ENCODE measurements at places on chromosomes 4 and X.

- DNase-seq: peak; percentile 1
Observed at GRCh38 chrX:118182025-118182424, 65.4 kb upstream of the KLHL13 start.

DNA sequence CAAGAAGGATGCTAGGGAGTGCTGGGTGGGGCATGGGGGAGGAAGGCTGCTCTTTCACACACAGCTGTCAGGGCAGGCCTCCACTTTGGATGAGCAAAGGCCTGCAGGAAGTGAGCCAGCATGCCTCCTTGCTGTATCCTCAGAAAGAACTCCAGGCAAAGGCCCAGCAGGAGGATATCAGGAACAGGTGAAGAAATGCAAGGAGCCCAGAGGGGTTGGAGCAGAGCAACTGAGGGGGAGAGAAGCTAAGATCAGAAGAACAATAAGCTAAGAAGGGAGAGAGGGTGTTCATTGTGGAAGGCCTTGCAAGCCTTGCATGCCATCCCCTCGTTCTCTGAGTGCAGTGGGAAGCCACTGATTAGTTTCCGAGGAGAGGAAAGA is 115.1 kb downstream of the CAMK2D start:
- peak; percentile 48 for DNase-seq

DNA sequence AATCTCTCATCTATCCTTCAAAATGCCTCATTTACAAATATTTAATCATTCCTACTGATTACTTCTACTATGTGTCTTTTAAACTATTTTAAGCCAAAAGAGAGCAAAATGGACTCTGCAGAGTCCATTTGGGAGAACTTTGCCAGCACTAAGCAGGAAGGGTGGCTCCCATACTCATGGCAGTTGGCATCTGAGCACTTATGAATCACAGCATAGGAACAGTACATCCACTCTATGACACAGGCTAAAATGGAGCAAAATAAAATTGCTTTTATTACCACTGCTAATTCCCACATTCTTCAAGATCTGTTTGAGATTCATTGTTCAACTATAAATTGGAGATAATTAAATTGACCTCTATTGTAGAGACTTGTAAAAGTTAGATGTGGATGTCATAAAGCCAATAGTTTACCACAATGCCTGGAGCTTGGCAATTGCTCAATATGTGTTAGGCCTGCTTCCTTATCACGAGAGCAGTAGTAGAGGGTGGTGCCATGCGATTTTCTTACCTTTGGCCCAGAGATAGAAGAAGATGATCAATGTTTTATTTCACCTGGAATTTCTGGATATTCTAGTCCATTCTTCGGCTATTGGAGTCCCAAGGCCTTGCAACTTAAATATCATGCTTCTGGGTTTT is 19.1 kb downstream of the HPGD start:
- DNase-seq: no peak

DNA sequence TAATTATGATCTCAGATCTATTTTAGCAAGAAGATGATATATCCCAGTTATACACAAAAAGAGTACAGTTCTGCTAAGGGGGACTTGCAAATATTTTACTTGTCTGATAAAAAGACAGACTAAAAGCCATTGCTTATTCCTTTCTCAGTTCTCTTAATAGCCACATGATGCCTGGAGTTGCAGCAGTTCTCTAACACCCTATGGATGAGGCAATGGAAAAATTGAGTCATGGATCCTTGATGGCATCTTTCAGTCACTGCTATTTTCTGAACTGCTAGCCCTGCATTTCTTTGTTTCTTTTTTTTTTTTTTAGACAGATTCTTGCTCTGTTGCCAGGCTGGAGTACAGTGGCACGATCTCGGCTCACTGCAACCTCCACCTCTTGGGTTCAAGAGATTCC is 1956.7 kb downstream of the C4orf33 start:
- no peak for DNase-seq

- peak; percentile 30 for DNase-seq
Observed at GRCh38 chr4:67779631-67780030, 25.4 kb upstream of the GNRHR start.

- DNase-seq: no peak
Observed at GRCh38 chr4:140108243-140108642, 45.7 kb downstream of the MAML3 start.

GRCh38 chr4:3868211-3869173 is 102.3 kb downstream of the ADRA2C start:
- peak; percentile 21 for DNase-seq

- DNase-seq: no peak
Observed at GRCh38 chr4:115332078-115332477, 218.7 kb upstream of the NDST4 start.

- no peak for DNase-seq
Observed at GRCh38 chr4:153093396-153093795, 110.8 kb upstream of the TRIM2 start.

- DNase-seq: no peak
Observed at GRCh38 chr4:71784569-71785197, 804 bp upstream of the GC start.

DNA sequence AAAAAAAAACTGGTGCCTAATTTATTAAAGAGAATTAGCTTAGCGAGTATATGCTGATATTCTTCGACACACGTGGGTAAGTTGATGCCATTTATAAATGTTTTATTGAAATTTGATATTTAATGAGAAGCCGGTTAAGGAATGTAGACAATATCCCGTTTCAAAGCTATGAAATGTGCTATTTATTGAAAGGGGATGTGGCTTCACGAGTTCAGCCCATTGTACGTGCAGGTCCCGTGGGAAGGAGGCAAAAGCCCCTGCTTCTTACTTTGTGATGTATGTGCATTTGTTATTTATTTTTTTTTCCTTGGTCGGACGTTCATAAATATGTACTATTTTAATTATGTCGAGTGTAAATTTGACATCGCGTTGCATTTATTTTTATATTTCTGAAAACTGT is 20.2 kb downstream of the SHOX start:
- DNase-seq: no peak

- no peak for DNase-seq
Observed at GRCh38 chrX:34879886-34880285, 62.7 kb upstream of the FAM47B start.

- DNase-seq: no peak
Observed at GRCh38 chr4:15779809-15780208, 1.7 kb downstream of the CD38 start.

DNA sequence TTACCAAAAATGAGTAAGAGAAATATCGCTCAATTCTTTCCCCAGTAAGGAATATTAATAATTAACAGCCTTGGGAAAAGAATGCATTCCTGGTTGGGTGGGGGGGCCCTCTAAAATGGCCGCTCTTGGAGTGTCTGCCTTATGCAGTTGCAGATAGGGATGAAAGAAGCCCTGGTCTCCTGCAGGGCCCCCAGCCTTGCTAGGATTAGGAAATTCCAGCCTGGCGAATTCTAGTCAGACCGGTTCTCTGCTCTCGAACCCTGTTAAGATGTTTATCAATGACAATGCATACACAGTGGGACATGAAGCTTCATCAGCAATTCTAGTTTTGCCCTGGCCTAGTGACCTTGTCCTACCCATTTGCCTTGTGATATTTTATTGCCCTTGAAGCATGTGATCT is 1047.7 kb upstream of the GRID2 start:
- DNase-seq: no peak

- DNase-seq: peak; percentile 32
Observed at GRCh38 chrX:115583496-115584004, 22.6 kb downstream of the PLS3 start.

GRCh38 chr4:740656-741282 is 35.1 kb downstream of the PCGF3 start:
- DNase-seq: no peak

GRCh38 chrX:148507418-148507817 is 7.0 kb downstream of the AFF2 start:
- no peak for DNase-seq

DNA sequence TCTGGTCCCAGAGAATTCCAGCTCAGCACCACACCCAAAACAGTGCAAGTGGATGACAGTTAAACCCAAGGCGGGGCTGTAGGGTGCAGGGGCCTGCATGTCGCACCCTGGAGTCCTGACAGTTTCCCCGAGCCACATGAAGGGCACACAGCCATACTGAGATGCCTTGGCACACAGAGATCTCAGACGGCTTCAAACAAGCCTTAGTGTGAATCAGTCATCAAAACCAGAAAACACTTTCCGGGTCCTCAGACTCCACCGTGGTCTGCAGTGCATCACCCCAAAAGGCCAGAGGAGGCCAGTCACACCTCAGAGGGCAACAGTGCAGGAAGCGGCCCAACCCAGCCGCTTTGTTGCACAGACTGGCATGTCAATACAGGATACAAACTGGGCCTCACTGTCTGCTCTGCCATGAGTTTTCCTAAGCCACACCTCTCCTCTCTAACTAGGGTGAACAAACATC is 64.6 kb upstream of the ENPP6 start:
- no peak for DNase-seq

GRCh38 chr4:174134361-174134760 is 149.1 kb downstream of the FBXO8 start:
- no peak for DNase-seq

GRCh38 chr4:40909363-40909876 is 159.7 kb downstream of the NSUN7 start:
- peak; percentile 83 for DNase-seq

- DNase-seq: no peak
Observed at GRCh38 chr4:9685692-9686091, 95.7 kb upstream of the DRD5 start.

DNA sequence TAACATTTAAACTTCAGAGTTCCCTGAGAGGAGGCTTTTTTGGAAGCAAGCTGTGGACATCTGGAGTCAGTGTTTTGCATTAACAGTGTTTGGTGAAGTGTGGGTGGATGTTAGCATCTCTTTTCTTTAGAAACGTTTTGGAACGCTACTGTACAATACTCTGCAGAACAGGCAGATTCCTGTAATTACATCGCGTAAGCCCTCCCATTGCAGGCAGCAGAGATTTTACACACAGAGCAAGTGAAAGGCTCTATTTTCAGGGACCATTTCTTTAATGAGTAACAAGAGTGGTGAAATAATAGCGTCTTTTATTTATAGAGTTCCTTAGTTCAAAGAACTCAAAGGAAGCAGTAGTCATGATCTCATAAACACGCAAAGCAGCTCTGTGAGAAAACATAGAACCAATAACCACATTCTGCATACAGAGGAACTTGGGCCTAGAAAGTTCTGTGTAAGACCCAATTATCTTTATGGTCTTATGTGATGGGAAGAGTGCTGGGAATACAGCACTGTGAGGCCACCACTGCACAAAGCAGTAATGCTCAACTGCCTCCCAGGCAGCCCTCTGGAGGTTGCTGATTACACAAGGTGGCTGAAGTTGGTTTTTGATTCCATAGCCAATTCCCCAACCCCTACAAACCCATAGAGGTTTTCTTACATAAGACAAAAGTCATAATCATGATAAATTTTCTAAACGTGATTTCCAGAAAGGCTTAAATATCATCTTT is 298.7 kb upstream of the EPHA5 start:
- peak; percentile 54 for DNase-seq

DNA sequence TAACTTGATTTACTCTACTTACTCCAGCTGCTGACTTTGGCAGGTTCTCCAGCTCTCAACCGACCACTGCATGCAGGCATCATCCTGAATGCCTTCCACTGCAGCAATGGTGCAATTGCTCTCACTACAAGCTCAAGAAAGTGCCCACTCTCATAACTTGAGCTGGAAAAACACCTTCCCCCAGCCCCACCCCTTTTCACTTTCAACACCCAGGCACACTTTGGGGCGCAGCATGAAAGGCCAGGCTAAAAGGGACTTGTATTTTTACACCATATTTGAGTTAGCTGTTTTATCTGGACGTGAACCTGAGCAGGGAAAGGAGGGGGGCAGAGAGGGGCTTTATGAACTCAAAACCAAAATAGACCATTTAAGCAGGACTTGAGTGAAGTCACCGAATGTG is 274.5 kb downstream of the RAB28 start:
- DNase-seq: no peak

GRCh38 chr4:98603683-98604521 is 54.5 kb downstream of the TSPAN5 start:
- peak; percentile 85 for DNase-seq

DNA sequence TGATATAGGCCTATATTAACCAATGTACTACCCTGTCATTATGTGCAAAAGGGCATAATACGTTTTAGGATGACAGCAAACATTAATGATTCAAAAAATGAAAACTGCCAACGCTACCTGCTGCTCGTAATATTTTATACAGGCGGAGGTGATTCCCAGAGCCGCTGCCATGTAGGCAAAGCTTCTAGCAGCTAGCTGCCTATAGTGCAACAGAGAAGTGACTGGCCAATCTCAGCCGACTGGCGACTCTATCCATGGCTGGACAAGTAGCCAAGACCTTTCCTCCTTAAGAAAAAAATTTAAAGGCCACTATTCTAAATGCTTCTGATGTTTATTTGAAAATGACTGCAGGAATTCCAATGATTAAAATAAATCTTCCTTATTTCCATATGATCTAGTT is 1.9 kb downstream of the PPARGC1A start:
- DNase-seq: no peak

DNA sequence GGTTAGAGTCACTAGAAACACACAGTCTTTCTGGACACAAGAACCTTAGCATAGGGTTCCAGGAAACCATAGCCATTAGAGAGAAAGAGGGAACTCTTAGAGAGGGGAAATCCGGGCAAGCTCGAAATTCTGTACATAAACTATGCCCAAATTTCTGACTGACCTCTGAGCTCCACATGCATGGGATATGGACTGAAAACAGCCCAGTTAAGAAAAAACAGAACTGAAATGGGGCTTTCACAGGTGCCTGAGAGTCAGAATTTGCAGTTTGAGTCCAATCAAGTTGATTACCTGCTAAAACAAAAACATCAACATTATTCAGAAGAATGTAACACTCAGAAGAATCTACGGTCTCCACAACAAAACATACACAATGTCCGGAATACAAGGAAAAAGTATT is 13.1 kb downstream of the DCHS2 start:
- no peak for DNase-seq

DNA sequence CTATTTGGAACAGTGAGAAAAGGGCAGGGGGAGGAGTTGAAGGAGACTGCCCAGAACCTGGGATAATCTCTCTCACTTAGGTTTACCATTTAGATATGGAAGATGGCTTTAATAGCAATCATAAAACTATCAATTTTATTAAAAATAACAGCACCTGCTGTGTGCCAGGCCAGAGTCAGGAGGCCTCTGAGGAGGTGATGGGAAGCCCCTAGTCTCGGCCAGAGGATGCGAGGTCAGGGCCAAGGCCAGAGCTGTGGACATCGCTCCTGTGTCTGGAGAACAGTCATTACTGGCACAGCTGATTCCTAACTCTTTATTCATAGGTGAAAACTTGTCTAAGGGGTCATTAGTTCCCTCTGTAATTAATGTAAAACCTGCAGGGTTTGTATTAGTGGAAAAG is 4.2 kb upstream of the IQSEC2 start:
- no peak for DNase-seq

- DNase-seq: no peak
Observed at GRCh38 chr4:93835929-93836328, 7.4 kb downstream of the ATOH1 start.

DNA sequence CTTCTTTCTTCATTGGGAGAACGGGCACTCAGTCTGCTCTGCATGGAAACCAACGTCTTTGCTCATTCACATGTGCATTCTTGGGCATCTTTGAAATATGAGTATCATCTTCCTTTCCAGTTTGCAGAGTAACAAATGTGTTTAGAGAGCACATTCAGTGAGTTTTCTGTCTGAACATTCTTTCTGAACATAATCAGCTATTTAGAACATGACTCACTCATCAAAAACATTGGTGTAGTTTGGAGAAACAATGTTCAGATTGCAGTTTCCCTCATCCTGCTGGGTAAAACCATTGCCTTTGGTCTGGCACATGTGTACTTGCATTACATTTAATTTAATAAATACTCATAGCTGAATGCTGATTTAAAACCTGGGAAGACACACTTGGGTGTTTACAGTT is 81.5 kb upstream of the F9 start:
- DNase-seq: no peak

- DNase-seq: no peak
Observed at GRCh38 chrX:129188231-129188630, 335.1 kb downstream of the SMARCA1 start.
